ENCODE measurements at places on chromosomes 5 and 9. TPM values are rescaled to one million over a fixed set of nuclear protein-coding genes. Genes with fewer than 3 reads are reported as not detected.
A peak's percentile ranks its signal among the peaks of the same experiment; 100 is the strongest.

Gene ISL1
- not detected for total RNA-seq

Gene MSX2
- total RNA-seq = 0.36 TPM

GRCh38 chr5:13866792-13867191 lies 77.7 kb downstream of the DNAH5 start:
- peak; percentile 39 for DNase-seq

Gene COL5A1
- 205 TPM for total RNA-seq

GRCh38 chr9:135227641-135228251 lies 140.3 kb downstream of the OLFM1 start:
- no peak for DNase-seq

DNA sequence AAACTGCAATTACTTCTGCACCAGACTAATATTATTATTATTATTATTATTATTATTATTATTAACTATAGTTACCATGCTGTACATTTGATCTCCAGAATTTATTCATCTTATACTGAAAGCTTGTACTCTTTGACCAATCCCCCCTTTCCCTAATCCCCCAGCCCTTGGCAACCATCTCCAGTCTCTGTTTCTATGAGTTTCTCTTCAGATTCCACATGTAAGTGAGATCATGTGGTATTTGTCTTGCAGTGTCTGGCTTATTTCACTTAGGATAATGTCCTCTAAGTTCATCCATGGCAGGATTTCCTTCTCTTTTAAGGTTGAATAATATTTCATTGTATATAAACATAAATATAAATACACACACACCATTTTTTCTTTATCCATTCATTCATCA lies 287.0 kb upstream of the DAB2 start:
- DNase-seq = no peak

DNA sequence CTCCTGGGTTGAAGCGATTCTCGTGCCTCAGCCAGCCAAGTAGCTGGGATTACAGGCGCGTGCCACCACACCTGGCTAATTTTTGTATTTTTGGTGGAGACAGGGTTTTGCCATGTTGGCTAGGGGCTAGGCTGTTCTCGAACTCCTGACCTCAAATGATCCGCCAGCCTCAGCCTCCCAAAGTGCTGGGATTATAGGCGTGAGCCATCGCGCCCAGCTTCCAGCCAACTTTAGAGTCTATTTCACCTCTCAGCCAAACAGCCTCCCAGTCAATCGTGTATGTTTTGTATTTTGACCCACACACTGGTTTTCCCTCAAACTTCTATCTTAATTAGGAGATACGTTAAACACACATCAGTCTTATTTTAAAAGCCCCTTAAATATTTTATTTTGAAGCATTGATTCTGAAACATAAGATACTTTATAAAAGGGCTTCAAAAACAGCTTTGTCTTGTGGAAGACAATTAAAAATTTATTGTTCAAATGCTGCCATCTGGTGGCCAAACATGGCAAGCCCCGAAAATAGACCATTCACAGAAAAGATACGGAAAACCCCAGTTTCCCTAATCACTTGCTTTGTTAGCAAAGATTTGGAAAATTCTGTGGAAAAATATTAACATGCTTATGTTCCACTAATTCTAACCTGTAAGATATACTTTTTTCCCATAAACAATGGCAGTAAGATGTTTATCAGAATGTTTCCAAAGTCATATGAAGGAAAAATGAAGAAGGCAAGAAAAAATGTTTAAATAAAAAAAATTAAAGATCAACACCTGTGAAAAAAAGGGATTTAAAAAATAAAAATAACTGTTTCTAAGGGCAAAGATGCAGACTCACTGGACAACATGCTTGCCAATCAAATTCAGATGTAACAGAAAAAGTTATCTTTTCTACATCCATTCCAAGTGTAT lies 33.1 kb downstream of the APTX start:
- DNase-seq = peak; percentile 26
